Nephron progenitor cell (in vitro differentiated cells): ENCODE measurements at places on chromosomes 7 and 10.

GRCh38 chr7:73831584-73831833 is 713 bp downstream of the CLDN4 start:
- no peak for DNase-seq

DNA sequence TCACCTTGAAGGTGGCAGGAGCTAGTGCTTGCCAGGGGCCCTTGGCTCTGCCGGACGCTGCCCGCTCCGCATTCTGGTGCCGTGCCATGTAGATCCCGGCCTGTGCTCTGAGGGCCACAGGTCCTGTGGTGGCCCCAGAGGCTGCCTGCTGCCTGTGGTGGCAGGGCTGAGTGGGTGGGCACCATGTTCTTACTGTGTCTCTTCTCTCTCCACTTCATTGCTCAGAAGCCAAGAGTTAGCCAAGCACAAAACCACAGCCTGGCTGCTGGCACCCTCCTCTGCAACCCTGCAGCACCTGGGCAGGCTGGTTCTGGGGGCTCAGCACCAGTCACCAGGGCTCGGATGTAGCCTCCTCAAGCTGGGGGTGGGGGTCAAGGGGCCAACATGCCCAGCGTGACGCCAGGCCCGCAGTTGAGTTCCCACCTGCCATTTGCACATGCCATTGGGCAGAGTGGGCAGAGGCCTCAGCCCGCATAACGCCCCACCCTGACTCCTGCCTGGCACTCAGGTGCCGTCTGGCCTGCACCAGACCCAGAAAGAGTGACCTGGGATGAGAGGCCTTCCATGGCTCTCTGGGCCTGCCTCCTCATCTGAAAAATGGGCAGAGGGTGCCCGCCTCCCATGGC is 16.3 kb downstream of the ZMIZ1 start:
- no peak for DNase-seq

- DNase-seq: no peak
Measured at GRCh38 chr7:30828591-30828990, 57.4 kb downstream of the MINDY4 start.

DNA sequence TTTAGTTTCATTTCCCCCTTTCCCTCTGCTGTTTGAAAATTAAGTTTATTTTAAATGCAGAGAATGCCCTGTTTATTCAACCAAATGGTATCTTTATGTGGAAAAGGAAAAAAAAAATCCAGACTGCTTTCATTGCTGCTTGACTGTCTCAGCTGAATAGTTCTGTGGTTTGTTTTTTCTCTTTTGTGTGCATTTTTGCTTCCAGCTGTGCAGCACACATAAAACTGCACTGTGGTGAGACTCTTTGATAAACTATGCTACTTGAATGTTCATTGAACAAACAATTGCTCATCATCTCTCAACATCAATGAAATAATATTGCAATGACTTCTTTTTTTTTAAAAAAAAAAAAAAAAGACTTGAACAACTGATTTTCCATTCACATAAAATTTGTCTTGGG is 78.6 kb upstream of the GLI3 start:
- DNase-seq: no peak

DNA sequence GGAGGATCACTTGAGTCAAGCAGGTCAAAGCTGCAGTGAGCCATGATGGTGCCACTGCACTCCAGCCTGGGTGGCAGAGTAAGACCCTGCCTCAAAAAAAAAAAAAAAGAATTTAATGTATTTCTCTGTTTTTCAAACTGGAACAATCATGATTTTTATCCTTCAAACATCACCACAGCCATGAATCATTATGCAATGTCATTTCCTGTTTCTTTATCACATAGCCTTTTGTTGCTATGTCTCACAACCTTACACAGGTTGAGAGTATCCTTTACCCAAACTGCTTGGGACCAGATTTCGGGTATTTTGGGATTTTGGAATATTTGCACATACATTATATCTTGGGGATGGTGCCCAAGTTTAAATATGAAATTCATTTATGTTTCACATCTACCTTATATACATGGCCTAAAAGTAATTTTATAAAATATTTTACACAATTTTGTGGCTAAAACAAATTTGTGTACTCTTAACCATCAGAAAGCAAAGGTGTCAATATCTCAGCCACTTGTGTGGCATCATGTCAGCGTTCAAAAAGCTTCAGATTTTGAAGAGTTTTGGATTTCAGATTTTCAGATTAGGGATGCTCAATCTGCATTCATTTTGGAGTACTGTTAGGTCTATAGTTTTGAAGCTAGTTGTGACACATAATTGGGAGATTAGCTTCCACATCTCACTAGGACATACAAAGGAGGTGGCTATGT is 8.2 kb downstream of the NT5C3A start:
- DNase-seq: no peak

- no peak for DNase-seq
Measured at GRCh38 chr7:128259131-128260061, 18.3 kb downstream of the LEP start.

GRCh38 chr7:158809596-158809995 is 19.7 kb downstream of the ESYT2 start:
- no peak for DNase-seq

- peak; percentile 59 for DNase-seq
Measured at GRCh38 chr7:70432567-70433001, 699.4 kb upstream of the GALNT17 start.

GRCh38 chr10:53102424-53102823 is 329.8 kb upstream of the MBL2 start:
- no peak for DNase-seq

GRCh38 chr10:132115732-132116131 is 50.0 kb downstream of the JAKMIP3 start:
- DNase-seq: peak; percentile 8

GRCh38 chr10:68154211-68154497 is 44.9 kb downstream of the MYPN start:
- DNase-seq: peak; percentile 7

GRCh38 chr7:155701972-155702544 is 57.6 kb downstream of the RBM33 start:
- DNase-seq: no peak

- no peak for DNase-seq
Measured at GRCh38 chr7:36129048-36129534, 24.0 kb upstream of the EEPD1 start.

DNA sequence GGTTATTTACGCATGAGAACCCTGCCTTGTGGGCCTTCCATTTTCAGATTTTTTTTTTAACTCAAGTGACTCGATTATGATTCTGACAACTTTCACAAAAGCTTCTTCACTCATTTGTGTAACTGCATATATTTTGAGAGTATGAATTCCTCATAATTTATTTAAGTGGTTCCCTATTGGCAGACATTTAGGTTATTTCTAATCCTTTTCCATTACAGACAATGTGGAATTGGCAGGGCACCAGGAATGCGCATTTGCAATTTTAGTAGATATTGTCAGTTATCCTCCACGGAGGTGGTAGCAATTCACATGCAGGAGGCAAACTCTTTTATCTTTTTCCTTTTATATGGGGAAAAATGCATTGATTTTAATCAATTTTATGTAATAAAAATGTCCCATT is 2.5 kb downstream of the TMEM176B start:
- no peak for DNase-seq

GRCh38 chr10:60384011-60384410 is 5.7 kb downstream of the ANK3 start:
- no peak for DNase-seq

- DNase-seq: no peak
Measured at GRCh38 chr7:151238190-151238810, 6.0 kb downstream of the CHPF2 start.

DNA sequence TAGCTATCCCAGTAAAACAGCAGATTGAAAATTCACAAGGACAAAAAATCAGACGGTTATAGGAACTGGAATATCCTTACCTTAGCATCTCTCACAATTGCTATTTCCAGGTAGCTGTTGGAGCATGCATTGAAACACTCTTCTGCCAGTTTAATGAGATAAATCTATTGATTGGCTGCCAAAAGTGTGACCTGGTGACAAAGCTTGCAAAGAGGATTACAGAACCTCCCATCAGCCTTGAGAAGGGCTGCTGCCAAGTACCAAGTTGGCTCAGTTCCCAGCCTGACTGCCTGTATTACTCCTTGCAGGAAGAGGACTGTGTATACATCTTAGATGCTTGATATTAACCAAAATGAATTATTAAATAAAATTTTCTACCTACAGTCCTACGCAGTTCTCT is 5.1 kb downstream of the PRLHR start:
- DNase-seq: no peak

GRCh38 chr10:111316722-111317212 is 239.9 kb downstream of the ADRA2A start:
- peak; percentile 31 for DNase-seq

- no peak for DNase-seq
Measured at GRCh38 chr10:436911-437665, 252.4 kb downstream of the DIP2C start.

DNA sequence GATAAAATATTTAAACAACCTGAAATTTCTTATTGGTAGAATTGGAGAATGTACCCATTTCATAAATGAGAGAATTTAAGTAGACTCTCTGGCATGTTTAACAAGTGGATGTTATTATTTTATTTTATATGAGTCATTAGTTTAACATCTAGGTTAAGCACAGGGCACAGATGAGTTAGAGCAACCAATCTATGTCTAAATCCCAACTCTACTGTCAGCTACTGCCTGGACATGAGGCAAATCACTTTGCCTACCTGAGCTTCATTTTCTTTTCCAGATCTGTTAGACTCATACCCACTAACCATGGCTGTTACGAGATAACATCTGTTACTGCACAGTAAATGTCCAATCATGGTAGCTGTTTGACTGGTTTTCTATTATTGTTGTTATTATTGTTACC is 251.1 kb downstream of the INHBA start:
- DNase-seq: no peak

- no peak for DNase-seq
Measured at GRCh38 chr10:2963889-2964631, 103.3 kb upstream of the PFKP start.

GRCh38 chr7:29202651-29203069 is 8.1 kb downstream of the CHN2 start:
- no peak for DNase-seq

- DNase-seq: no peak
Measured at GRCh38 chr10:8144496-8144895, 90.0 kb downstream of the GATA3 start.

DNA sequence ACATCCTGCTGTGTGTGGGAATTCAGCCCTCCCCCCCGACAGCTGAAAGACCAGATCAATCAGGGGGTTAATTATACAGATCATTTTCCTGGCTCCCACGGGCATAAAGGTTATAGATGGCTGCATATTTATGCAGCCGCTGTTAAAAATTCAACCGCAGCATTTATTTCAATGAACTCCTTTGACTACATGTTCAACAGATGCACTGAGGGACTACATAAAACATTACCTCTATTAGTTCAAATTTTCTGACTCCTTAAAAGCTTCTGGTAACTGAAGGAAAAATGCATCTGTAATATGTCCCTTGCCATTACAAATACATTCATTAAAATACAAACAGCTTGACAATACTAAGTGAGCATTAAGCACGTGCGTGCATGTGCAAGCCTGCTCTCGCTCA is 49.7 kb upstream of the YAE1 start:
- DNase-seq: no peak

GRCh38 chr10:68727146-68727545 is 6.1 kb downstream of the CCAR1 start:
- DNase-seq: no peak

DNA sequence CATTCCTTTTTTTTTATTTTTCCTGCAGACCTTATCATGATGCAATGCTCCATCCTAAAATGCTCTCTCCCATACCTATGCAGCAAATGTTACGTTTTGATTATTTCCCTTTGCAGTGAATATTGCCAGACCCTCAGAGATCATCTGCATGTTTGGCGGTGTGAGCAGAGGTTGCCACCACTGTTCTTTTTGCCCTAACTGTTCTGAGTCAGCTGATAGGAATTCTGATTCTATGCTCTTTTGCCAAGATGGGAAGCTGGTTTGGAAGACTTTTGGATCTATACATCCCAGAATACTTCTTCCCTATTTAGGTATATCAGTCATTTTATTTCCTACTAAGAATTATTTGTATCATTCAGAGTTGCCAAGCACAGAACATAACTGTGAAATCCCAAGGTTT is 130.5 kb downstream of the KLF6 start:
- no peak for DNase-seq

- peak; percentile 48 for DNase-seq
Measured at GRCh38 chr7:128136215-128136597, 104.9 kb upstream of the LEP start.

DNA sequence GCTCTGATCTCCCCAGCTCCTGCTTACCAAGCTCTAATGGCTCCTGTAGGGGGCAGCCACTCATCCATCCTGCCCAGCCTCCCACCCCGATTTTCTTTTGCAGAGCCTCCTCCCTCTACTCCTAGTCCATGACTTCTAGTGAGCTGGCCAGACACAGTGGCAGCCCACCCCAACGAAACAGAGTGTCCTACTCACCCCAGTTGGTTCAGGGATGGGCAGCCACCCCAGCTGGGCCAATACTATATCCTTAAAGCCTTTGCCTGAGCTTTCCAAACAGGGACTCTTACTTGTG is 77.1 kb downstream of the GRID1 start:
- DNase-seq: no peak

DNA sequence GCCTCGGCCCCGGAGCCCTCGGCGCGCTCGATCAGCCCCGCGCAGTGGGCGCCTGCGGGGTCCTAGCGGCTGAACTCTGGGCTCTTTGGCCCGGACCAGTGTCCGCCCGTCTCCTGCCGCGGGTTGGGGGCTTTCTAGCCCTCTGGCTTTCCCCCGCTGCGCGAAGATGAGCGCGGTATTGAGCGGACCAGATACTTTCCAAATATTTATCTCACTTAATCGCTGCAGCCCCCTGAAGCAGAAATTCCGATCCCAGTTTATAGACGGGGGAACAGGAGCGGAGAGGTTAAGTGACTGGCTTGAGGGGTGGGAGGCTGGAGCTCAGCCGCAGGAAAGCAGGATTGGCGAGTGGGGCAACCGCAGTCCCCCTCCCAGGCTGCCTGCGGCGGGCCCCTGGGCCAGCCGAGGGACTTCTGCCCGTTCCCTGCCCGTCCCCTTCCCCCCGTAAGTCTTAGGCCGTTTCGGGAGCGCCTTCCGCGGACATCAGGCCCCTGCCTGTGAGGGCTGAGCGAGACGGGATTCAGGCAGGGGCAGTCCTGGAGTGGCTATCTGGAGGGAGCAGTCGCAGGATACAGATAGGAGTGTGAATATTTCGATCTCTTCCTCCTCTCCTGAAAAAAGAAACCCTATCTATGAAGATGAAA is 565 bp downstream of the STRIP2 start:
- DNase-seq: peak; percentile 55

- DNase-seq: no peak
Measured at GRCh38 chr10:15494850-15495506, 123.9 kb upstream of the FAM171A1 start.

GRCh38 chr10:102651455-102652169 is 7.3 kb downstream of the TRIM8 start:
- DNase-seq: no peak

GRCh38 chr7:77222819-77223218 is 23.2 kb upstream of the FGL2 start:
- no peak for DNase-seq
